Panc1 (cell line): ENCODE measurements at places on chromosomes 1 and 21. TPM values are rescaled to one million over a fixed set of nuclear protein-coding genes. Genes with fewer than 3 reads are reported as not detected.

NUP133 gene
- total RNA-seq: 39.5 TPM

CORT gene
- total RNA-seq: 0.41 TPM

ADGRL4 gene
- total RNA-seq: not detected

CMPK1 gene
- total RNA-seq: 85.1 TPM

CLDN17 gene
- total RNA-seq: not detected

CELA3B gene
- total RNA-seq: 3.4 TPM

CACNA1S gene
- total RNA-seq: not detected

DISC1 gene
- 0.36 TPM for total RNA-seq

IGSF5 gene
- total RNA-seq: not detected

ZBTB8A gene
- 6.5 TPM for total RNA-seq

RGS4 gene
- 0.26 TPM for total RNA-seq

CFHR2 gene
- total RNA-seq: not detected

PRR9 gene
- total RNA-seq: not detected

CYP4A22 gene
- not detected for total RNA-seq

DNA sequence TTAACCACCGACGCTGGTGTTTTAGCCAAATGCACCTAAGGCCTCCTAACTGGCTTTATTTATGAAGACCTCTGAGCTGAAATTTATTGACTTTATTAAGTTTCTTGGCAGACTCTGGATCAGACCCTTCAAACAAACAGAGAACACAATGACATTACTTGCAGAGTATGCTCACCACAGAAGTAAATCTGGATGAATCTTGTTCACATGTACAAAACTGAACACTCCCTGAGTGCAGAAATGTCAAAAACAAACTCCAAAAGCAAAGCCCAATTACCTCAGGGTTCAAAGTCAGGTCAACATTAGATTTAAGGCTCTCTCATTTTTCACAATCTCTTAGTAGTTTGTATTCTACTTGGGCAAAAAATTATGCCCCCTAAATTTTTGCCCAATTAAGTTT is 218.6 kb downstream of the SLC45A1 start:
- DNase-seq: no peak

- DNase-seq: no peak
These were observed 97.1 kb downstream of the MACF1 start for GRCh38 chr1:39301606-39302005.

DNA sequence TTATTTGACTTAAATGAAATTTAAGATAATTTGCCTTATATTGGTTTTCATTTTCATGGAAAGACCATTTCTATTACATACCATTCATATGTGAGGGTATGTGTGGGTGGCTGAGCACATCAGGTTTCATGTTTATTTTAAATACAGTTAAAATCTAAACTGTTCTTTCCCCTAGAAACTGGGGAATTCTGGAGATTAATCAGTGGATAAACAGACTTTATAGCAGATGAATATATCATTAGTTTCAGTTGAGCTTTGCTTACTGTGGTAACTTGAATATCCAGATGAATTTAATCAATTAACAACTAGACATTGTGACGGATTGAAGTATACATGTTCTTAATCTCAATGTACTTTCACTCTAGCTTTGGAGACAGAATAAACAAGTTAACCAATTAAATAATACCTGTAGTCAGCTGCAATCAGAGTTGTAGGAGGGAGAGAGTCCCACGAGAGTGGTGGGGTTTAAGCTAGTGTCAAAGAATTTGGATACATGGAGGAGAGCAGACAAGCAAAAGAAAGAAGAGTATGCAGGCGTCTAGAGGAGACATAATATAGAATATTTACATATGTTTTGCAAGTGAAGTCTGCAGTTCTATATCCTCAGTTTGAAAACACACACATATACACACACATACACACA is 97.6 kb downstream of the PDE4B start:
- DNase-seq: no peak

GRCh38 chr1:43802356-43802980 is 95.1 kb downstream of the ST3GAL3 start:
- DNase-seq: no peak

GRCh38 chr1:108645564-108646184 is 15.2 kb downstream of the HENMT1 start:
- DNase-seq: no peak

- no peak for DNase-seq
These were observed 14.5 kb downstream of the SYT11 start for GRCh38 chr1:155873860-155874259.

DNA sequence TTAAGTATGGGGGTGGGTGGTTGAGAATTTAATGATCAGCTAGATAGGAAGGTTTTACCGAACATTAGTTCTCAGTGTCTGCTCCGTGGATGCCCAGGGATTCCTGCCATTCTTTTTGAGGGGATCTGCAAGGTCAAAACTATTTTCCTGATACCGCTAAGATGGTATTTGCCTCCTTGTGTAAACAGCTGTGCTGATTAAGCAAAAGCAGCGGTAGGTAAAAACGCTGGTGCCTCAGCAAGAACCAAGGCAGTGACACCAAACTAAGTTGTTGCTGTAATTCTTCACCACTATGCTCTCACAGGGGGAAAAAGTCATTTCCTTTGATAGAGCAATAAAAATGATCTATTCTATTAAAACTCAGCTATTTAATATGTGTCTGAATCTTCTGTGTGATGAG is 229.0 kb downstream of the FMN2 start:
- DNase-seq: no peak

- no peak for DNase-seq
These were observed 67.8 kb downstream of the PRRX1 start for GRCh38 chr1:170731566-170732251.

- DNase-seq: no peak
These were observed 860 bp upstream of the SHCBP1L start for GRCh38 chr1:182953826-182954225.

DNA sequence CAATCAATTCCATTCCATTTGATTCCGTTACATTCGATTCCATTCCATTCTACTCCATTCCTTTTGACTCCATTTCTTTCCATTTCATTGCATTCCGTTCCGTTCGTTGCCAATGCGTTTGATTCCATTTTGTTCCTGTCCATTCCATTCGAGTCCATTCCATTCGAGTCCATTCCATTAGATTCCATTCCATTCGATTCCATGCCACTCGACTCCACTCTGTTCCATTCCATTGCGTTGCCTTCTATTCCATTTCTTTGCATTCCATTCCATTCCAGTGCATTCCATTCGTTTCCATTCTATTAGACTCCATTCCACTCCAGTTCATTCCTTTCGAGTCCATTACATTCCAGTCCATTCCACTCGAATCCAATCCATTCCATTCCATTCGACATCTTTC is 2587.5 kb upstream of the TPTE start:
- no peak for DNase-seq

- no peak for DNase-seq
These were observed 3.9 kb downstream of the CELA2B start for GRCh38 chr1:15479654-15480347.

DNA sequence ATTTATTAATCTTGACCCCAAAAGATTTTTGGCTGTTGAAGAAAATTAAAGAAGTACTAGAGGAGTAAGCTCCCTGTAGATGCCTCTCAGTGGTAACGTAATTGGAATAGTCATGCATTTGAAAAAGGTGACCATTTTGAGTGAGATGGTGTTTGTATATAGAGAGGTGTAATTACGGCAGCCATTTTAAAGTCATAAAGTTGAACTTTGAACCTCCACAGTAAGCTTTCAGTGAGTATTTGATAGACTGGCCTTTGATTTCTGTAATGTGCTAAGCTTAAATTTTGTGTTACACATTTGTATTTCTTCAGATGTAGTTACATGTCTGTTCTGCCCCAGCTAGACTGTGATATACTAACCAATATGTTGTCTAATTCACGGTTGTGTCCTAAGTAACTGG is 21.5 kb upstream of the TMCO2 start:
- DNase-seq: no peak

GRCh38 chr1:218553197-218553596 is 208.1 kb downstream of the TGFB2 start:
- no peak for DNase-seq

DNA sequence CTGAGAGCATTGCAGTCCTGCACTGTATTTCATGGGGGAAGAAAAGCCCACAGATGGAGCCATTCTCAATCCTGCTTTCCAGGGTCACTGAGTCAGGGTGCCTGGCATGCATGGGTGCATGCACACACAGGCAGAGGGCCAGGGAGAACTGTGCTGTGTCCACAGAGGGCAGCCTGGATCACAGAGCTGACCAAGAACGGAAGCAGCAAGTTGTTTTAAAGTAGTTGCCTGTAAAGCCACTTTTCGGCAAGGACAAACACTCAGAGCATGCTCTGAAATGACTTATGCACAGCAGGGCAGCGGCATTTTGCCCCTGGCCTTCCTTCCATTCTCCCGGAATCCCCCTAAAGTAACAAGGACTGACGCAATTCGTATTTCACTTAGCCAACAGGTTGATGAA is 3.6 kb downstream of the ERG start:
- DNase-seq: no peak

DNA sequence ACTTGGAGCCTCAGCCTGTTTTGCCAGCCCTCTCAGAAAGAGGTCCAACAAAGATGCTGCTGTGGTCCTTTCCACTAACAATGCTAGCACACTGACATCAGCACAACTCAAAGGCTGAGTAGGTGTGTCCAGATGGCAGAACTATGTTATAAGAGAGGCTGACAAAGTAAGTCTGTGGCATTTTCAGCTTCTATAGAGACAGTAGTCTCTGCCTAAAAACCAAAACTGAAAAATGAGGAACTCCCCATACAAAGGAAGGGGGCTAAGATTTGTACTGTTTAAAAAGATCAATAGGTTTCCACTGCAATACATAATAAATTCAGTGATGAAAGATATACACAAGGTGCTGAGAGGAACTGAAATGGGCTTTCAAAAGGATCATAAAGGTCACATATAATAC is 12.3 kb downstream of the ERO1B start:
- DNase-seq: no peak

DNA sequence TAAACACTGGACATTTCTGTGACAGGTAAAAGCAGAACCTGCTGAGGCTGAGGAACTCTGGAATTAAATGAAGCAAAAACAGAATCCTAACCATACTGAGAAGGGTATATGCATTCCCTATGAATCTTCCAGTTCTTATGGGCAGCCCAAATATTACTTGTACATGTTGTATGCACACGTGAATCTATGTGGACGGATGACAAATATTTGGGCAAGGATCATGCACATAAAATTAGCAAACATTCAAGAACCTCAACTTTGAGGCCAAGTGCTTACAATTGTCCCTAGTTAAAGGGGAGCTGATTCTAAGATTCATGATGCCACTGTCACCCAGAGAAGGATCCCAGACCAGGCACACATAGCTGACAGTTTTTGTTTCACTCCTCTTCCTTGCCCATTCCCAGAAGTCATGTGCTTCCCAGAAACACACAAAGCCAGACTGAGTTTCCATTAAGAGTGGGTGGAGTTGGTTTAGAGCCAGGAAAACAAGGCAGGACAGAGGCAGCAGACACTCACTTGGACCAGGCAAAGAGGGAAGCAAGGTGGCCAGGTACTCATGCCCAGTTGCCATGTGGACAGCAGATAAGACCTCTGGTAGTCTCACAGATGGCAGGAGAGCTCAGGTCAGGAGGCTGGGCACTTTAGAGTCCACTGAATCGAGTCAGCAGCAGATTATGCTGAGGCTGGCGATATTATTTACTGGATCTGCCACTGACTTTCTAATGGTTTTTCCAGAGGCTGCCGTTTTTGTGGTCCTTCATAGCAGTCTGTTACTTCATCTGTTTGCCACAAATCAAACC is 25.6 kb downstream of the AK2 start:
- DNase-seq: no peak

- no peak for DNase-seq
These were observed 6.2 kb downstream of the ZRANB2 start for GRCh38 chr1:71074681-71075080.

GRCh38 chr1:215895276-215895675 is 328.2 kb downstream of the KCTD3 start:
- DNase-seq: no peak

DNA sequence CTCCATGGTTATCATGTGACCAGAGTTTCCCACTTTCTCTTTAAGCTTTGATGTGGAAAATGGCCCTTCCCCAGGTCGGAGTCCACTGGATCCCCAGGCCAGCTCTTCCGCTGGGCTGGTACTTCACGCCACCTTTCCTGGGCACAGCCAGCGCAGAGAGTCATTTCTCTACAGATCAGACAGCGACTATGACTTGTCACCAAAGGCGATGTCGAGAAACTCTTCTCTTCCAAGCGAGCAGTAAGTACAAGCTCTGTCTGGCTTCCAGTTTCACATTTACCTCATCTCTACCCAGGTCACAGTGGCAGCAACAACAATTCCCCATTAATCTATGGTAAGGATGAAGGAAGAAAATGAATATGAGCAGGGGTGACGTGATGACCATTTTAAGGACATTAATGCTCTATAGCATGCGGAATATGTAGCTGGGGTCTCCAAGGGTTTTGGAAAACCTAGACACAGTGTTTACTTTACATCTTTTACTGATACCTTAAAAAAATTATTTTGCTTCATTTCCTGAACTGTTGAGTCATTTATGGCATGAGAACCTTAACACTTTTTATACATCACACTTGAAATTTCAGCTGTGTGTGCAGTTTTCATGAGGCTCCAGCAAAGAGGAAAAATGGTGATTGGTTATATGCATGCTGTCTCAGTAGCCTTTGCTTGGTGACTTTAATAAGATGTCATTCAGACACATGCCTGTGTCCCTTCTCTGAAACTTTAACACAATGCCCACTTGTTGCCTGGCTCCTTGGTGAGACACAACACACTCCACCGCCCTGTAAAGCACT is 286.3 kb upstream of the SGIP1 start:
- DNase-seq: no peak

GRCh38 chr1:85203573-85204171 is 2.9 kb upstream of the SYDE2 start:
- no peak for DNase-seq

DNA sequence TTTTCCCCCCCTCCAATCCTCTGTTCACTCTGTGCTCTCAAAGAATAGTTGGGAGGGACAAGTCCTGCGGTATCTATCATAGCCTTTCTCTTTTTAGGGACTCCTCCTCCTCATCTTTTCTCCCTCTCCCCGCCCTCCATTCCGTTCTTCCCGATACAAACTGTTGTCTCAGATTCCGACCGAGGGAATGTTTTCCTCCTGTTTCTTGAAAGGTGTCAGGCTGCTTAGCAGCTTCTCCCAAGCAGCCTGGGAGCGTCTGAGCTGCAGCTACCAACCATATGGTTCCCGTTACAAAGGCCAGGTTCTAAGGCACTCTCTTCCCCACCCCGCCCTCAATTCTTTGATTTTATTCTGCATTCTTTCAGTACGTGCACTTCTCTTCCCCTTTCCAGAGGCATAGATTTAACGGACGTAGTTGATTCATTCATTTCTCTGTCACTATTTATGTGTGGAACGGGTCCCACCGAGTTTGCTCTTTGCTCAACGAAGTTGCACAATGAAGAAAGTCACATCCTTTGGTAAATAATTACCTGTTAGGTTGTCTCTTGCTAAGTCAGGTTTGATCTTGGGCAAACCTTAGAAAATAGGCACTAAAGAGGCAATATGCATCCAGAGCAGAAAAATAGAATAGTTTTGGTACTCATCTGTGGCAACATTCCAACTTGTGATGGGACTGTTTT is 2.8 kb downstream of the ADGRL2 start:
- DNase-seq: no peak

DNA sequence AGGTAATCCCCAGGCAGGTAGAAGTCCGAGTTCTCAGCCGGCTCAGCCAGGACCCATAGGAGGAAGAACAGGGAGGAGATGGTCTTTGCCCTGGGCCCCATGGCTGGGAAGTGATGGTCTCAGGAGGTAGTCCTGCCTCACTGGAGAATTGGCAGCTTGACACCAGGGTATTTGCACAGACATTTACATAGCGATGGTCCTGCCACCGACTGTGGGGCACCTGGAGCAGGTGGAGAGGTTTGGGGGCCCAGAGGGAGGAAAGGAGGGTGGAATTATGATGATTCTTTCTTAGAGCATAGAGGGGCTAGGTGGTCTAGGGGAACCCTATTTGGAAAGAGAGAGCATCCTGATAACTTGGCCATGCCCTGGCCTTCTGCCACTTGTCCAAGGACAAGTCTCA is at the start of gene TAS1R2:
Gene TAS1R2, minus strand, starts transcription at position 101 of the 400 bp plus-strand sequence. Its CDS starts 0 bp downstream, at position 101.
- no peak for DNase-seq
